ENCODE measurements at places on chromosomes 2 and 18.

GRCh38 chr2:28692411-28692810 is 59.2 kb upstream of the PPP1CB start:
- DNase-seq = no peak

DNA sequence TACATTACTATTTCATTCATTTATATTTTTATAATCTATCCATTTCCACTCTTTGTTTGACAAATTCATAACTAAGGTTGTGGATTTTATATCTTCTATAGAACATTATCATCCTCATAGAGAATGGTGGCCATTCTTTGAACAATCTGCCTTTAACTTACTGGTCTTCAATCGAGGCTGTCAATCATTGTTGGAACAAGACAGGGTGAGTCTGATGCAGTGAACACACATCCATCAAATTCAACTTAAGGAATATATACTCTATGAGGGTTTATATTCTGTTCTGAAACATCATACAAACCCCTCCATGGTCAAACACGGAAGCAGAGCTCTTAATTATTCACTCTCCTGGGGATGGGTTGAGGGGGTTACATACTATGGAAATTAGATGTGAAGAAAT is 28.3 kb upstream of the KLF7 start:
- DNase-seq = no peak

DNA sequence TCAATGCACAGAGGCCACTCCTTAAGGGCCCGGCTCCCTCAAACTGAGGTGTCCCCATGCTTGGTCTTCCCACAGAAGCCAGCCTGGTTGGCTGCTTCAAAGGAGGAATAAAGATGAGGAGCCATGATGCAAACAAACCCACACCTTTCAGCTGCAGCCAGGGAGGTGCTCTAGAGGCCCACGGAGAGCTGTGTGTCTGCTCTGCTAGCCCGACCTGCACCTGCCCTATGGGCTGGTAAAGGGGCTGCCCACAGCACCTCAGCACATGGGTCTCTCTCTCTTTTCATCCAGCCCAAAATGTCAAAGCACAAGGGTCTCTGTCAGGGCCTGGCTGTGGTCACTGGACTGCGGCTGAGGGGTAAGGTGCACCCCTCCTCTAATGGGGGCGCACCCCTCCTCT is 132.1 kb downstream of the MSH2 start:
- no peak for DNase-seq

GRCh38 chr2:73292906-73293533 is 328 bp downstream of the EGR4 start:
- DNase-seq = no peak

GRCh38 chr2:107775211-107775610 is 51.5 kb upstream of the RGPD4 start:
- DNase-seq = no peak

DNA sequence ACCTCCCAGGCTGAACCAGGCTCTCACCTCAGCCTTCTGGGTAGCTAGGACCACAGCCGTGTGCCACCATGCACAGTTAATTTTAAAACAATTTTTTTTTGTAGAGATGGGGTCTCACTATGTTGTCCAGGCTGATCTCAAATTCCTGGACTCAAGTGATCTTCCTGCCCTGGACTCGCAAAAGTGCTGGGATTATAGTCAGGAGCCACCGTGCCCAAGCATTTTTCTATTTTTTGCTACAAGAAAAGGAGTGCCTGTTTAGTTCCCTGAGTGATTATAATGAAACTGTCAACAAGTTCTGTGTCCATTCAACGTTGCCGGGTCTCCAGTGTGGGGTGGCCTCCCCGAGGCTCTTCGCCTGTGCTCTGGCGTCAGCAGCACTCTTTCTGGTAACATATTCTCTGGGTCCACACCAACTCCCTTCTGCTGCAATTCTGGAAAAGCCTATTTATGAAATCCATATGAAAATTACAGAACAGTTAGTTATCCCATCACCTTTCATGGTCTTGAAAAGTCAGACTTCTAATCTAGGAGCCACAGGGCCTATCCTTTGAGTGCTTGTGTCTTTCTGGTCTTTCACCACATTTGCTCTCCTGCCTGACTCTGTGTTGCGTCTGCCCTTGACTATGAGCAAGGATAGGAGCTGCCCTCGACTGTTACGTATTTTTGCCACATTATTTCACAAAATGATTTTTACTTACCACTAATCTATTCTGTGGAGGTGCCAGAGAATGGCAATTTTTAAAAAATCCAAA is 172.7 kb downstream of the SOCS6 start:
- no peak for DNase-seq

DNA sequence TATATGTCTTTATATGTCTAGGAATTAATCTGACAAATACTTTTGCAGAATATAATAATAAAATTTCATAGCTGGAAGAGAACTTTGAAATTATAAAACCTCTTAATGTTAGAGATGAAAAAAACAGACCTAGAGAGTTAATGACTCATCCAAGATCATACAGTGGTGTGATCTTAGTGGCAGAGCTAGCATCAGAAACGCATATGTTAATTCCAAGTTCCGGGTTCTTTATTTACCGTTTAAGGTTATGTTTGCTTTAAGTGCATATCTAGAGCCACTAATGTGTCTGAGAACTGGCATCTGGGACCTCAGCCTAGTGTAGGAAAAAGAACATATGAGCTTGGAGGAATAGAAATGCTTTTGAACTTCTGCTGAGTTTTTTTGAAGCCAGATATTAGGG is 24.3 kb downstream of the CERS6 start:
- no peak for DNase-seq

DNA sequence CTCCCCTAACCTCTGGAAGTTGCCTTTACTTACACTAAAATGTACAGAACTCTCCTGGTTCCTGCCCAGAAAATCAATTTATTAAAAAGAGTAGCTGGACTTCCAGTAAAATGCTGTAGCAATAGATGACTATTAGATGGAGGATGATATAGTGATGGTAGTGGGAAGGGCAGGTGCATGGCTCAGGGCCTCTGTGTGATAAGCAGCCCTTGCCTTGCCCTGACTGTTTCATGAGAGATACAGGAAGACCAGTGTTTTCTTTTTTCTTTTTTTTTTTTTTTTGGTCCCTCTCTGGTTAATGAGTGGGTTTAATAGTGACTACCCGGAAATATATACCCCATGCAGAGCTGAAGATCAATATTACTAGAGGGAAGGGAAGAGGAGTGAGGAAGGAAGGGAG is 48.7 kb upstream of the NEDD4L start:
- DNase-seq = no peak

- no peak for DNase-seq
Observed at GRCh38 chr2:86271248-86271647, 66.2 kb downstream of the REEP1 start.

- no peak for DNase-seq
Observed at GRCh38 chr2:210092791-210093190, 78.4 kb downstream of the KANSL1L start.

DNA sequence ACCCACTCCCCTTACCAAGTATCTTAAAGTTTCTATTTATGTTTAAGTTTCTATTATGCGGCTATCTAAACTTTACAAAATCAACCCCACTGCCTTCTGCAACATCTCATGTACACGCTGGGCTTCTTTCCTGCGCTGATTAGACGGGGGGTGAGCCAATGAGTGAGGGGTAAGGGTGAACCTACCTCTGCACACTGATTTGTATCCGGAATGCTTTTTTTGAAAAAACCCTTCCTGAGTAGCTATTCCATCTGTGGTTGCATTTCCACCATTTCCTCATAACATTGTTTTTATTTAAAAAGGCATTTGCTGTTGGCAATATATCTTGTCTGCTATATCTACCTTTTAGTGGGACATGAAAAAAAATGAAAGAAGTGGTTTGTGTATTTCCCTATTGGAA is 6.3 kb downstream of the ALPG start:
- DNase-seq = no peak

DNA sequence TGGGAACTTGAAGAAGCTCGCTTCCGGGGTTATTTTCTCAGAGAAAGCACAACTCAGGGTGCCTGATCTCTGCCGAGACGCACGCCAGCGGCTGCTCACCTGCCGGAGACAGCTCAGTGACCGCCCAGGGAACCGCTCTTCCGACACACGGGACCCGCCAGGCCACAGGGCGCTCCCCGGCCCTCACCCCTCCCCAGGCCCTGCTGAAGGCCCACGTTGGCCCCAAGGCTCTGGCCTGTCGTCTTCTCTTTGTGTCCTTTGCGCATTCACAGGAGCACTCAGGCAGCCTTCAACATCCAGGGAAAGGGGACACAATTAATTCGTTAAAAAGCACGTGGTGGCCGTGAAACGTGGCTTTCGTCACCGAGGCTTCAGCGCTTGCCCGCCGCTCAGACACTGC is 276.3 kb upstream of the SALL3 start:
- DNase-seq = no peak

GRCh38 chr2:166127217-166128155 is at the start of gene SCN1A:
SCN1A (minus strand) TSS chr2:166128020; CDS start chr2:166073621, 54,399 bp downstream.
- no peak for DNase-seq

- no peak for DNase-seq
Observed at GRCh38 chr18:7856733-7857132, 289.6 kb downstream of the PTPRM start.

DNA sequence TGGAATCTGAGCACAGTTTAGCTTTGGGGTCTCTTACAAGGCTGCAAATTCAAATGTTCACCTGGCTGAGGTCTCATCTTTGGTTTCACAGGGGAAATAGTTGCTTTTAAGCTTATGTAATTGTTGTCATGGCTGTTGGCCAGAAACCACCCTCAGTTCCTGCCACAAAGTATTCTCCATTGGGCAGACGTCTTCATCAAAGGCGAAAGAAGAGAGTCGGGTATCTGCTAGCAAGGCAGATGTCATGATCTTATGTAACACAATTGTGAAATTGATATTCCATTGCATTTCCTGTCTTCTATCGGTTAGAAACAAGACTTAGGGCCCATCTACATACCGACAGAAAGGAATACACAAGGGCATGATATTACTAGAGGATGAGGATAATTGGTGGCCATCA is 816.2 kb downstream of the MBD2 start:
- no peak for DNase-seq

- DNase-seq = no peak
Observed at GRCh38 chr2:68918497-68918896, 34.2 kb downstream of the GKN2 start.

DNA sequence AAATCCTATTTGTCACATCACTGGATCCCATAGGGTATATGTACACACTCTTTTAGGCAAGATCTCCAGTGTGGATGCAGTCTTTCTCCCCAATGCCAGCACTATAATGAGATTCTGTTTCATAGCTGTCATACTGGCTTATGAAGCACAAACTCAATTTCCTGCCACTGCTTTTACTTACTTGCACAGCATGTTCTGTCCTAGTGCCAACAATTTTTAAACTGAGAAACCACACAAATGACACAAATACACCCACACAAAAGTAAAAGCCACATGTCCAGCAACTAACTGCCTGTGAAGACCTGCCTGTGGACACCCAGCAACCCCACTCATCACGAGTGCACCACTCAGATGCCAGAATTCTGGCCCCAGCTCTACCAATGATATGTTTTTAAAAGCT is 29.6 kb upstream of the RNU4ATAC start:
- no peak for DNase-seq

GRCh38 chr2:105712981-105713596 is 31.6 kb upstream of the NCK2 start:
- DNase-seq = no peak

- no peak for DNase-seq
Observed at GRCh38 chr2:39486071-39486470, 49.0 kb upstream of the MAP4K3 start.

GRCh38 chr18:26963292-26963691 is 97.8 kb upstream of the AQP4 start:
- no peak for DNase-seq

GRCh38 chr2:108395155-108395554 is 17.4 kb downstream of the SULT1C4 start:
- no peak for DNase-seq

DNA sequence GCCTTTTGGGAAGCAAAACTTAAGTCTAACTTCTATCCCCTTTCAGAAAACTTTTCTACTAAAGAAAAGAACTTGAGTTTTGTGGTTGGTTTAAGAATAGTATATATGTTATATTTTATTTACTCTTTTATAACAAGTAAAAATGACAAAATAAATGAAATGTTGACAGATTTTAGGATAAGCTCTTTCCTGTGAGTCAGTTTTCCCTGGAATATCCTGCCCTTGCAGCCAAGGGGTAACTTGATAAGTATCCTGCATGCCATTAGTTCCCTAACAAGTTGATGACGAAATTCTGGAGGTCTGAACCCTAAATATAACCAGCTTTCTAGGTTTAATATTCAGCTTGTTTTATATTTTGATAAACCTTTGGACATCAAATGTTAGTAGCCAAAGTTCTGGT is 7.3 kb upstream of the HTR2B start:
- no peak for DNase-seq

DNA sequence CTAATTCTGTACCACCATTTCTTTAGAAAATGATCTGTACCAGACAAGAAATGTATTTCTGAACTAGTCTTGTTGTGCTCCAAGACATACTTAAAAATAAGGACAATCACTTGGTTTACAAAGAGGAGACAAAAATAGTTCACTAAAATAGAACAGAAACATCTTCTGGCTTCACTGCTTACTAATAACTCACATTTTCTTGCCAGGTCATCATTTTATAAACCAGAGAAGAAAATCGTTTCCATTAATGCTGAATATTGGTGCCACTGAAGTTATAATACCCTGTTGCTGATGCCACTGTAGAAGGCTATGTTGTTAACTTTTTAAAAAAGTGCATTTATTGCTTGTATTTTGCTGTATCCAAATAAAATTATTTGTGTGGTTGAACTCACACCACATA is 94.8 kb upstream of the ZNF236 start:
- no peak for DNase-seq

GRCh38 chr2:128605421-128605820 is 286.8 kb upstream of the HS6ST1 start:
- no peak for DNase-seq

DNA sequence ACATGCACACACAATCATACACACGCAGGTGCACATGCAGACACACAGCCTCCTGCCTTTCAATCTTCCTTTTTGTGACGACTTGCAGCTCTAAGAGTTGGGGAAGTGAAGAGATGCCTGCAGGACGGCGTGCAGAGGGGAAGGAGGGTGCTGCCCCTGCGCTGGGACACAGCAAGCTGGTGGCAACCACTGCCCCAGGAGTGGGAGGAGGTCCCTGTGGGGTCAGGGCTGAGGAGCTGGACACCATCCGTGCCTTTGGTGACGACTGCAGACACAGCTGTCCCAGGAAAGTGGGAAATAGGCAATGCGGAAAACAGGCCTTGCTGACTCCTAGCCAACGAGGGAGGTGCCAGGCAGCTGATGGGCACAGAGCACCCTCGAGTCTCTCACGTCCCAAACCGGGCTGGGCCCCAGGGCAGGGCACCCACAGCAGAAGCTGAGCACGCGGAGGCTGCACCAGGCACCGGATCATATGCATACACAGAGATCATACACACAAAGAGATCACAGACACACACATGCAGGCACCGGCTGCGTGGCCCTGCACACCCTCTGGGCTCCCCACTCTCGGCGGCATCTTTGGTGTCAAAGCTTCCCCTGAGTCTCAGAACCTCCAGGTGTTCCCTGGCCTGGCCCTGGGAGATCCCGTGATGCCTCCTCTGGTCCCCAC is 146.1 kb downstream of the PXDN start:
- DNase-seq = no peak
